Germinal center (tissue), 1 donor: ENCODE measurements at places on chromosomes 12 and 14.
A peak's percentile ranks its signal among the peaks of the same experiment; 100 is the strongest.

GRCh38 chr12:20370014-20370386 is 1.7 kb downstream of the PDE3A start:
- no peak for DNase-seq

DNA sequence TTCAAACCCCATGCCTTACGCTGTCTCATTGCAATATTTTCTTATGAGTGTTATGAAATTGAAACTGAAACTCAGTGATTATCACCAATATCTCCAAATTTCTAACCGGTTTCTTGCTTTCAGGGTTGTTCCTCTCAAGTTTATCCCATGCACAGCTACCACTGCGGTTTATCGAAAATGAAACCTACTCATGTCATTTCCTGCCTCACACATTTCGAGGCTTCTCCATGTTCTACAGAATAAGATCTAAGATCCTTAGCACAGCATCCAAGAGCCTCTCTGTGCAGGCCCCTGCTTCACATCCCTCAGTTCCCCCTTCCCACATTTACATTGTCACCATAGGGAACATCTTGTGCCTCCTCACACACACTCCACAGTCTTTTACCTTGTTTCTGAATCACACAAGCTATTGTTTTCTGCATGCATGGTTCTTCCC is 45.5 kb upstream of the FAR2 start:
- no peak for DNase-seq

DNA sequence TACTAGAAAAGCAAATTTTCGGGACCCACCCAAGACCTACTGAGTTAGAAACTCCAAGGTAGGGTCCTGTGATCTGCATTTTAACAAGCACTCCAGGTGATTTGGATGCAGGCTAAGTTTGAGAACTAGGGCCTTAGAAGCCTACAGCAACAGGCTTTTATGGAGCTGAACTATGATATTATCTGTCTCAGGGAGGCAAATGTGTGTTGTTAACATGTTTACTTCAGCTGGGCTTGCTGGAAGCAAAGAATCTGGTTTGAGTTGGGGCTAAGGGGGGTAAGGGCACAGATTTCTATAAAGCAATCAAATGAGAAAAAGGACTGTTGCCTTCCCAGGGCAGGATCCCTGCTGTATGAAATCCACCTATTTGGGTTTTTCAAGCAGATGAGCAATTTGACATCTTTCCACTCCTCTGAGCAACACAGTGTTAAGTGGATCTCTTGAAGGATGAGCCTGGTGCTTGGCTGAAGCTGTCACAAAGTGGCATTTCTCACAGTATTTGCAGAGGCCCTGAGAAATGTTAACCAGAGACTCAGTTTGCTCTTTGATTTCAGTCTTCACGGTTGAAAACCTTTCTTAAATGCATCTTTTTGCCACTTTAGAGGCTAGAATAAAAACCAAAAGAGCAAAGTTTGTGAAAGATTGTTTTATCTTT is 36.2 kb upstream of the SOCS2 start:
- no peak for DNase-seq

GRCh38 chr12:46585854-46586621 is 213.5 kb upstream of the SLC38A2 start:
- no peak for DNase-seq

GRCh38 chr12:57593187-57593586 is 2.2 kb downstream of the PIP4K2C start:
- no peak for DNase-seq

GRCh38 chr12:68078737-68079136 is 80.8 kb downstream of the IFNG start:
- no peak for DNase-seq

GRCh38 chr14:38791862-38792261 is 311.2 kb downstream of the SEC23A start:
- no peak for DNase-seq

DNA sequence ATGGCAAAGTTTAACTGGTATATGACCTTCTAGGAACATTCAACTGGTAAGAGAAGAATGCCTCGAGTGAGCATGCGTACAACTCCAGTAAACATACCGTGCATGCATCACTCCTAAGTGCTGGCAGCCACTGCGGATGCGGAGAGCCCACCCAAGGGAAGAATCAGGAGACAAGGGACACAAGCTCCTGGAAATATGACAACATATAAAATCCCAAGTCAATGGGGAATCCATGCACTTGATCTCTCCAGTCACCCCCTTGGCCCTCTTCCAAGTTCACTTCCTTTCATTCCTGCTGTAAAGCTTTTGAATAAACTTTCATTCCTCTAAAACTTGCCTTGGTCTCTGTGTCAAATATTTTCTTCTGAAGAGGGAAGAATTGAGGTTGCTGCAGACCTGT is 168.7 kb upstream of the TMCC3 start:
- no peak for DNase-seq

DNA sequence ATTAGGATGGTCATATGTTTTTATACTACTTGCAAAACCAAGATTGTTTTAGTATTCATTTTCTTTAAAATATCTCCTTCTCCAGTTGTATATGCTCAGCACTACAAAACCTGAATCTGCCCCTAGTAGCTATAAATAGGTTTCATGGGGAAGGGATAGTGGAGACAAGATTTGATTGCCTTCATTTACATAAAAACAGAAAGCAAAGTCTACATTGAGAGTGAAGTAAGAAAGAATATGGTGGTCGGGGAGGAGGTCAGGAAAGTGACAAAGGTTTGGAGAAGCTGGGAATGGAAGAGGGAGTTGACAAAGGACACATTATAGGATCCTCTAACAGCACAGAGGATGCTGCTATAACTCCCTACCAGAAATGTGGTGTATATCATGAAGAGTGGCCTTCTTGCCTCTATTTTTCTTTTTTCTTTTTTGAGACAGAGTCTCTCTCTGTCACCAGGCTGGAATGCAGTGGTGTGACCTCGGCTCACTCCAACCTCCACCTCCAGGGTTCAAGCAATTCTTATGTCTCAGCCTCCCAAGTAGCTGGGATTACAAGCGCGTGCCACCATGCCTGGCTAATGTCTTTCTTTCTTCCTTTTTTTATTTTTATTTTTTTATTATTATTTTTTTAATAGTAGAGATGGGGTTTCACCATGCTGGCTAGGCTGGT is 6.6 kb upstream of the LRP6 start:
- no peak for DNase-seq

GRCh38 chr12:25623816-25624215 is 70.7 kb upstream of the LMNTD1 start:
- DNase-seq: no peak

- DNase-seq: no peak
Observed at GRCh38 chr12:79033788-79034187, 169.2 kb downstream of the SYT1 start.

DNA sequence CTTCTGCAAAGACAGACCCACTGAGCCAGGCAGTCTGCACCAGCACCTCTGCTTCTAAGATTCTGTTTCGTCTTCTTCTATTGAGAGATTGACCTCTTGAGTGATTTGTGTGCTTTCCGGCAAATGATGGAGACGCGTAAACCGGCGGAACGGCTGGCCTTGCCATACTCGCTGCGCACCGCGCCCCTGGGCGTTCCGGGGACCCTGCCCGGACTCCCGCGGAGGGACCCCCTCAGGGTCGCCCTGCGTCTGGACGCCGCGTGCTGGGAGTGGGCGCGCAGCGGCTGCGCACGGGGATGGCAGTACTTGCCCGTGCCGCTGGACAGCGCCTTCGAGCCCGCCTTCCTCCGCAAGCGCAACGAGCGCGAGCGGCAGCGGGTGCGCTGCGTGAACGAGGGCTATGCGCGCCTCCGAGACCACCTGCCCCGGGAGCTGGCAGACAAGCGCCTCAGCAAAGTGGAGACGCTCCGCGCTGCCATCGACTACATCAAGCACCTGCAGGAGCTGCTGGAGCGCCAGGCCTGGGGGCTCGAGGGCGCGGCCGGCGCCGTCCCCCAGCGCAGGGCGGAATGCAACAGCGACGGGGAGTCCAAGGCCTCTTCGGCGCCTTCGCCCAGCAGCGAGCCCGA is 703 bp downstream of the ASCL4 start:
- peak; percentile 40 for DNase-seq

GRCh38 chr14:73943083-73943482 is 6.8 kb downstream of the FAM161B start:
- no peak for DNase-seq

GRCh38 chr14:84767434-84767833 is 762.5 kb upstream of the FLRT2 start:
- DNase-seq: no peak

DNA sequence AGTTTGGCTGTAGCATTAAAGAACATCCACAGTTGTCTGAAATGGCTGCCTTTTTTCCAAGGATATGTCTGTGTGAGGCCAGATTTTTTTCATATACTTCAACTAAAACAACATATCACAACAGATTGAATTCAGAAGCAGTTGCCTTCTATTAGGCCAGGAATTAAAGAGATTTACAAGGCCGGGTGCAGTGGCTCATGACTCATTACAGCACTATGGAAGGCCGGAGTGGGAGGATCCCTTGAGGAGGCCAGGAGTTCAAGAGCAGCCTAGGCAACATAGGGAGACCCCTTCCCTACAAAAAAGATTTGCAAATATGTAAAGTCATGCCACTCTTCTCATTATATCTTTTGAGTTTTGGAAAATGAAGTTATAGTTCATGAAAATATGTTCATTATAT is 108.6 kb downstream of the KTN1 start:
- DNase-seq: no peak

DNA sequence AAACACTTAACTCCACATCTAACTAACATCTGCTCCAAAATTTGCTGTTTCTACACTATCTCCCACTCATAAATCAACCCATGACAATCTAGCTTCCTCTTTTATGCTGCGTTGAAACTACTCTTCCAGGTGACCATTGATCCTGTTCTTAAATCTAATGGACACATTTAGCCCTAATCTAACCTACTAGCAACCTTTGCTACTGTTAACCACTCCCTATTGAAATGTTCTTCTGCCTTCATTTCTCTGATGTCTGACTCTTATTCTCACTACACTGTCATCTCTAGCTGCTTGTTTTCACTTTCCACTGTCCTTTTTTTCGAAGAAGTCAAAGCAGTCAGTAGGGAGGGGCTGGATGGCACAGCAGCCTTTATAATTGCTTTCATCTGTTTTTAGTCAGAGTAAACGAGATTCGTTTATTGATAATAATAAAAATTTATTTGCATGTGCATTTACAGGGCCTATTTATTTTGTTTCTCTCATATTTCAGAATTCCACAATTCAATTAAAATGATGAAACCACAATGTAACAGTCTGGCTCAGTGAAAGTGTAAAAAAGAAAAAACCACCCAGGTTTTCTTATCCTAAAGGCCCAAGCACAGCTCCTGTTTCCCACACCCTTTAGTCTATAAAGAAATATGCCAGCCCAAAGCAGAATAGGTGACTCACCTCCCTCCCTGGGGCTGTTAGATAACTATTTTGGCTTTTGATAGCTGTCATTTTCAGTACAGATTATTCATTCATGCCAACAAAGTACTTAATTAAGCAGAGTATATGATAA is 44.9 kb downstream of the ATP2B1 start:
- DNase-seq: peak; percentile 6

DNA sequence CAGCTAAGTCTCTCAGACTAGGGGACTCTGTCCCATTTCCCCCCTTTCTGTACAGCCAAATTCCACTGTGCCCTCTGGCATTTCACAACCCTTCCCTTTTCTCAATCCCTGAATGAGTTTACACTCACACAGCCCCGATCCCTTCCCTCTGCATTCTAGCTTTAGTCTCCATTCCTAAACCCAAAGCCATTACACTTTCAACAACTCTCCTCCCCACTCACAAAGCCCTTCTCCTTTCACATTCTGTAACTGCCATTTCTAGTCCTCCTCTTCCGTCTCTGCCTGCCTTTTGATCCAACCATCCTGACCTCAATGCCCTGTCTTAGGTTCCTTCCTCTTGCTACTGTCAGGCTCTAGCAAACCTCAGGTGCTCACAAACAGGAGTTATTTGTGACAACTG is 3.6 kb downstream of the ZFHX2 start:
- no peak for DNase-seq

DNA sequence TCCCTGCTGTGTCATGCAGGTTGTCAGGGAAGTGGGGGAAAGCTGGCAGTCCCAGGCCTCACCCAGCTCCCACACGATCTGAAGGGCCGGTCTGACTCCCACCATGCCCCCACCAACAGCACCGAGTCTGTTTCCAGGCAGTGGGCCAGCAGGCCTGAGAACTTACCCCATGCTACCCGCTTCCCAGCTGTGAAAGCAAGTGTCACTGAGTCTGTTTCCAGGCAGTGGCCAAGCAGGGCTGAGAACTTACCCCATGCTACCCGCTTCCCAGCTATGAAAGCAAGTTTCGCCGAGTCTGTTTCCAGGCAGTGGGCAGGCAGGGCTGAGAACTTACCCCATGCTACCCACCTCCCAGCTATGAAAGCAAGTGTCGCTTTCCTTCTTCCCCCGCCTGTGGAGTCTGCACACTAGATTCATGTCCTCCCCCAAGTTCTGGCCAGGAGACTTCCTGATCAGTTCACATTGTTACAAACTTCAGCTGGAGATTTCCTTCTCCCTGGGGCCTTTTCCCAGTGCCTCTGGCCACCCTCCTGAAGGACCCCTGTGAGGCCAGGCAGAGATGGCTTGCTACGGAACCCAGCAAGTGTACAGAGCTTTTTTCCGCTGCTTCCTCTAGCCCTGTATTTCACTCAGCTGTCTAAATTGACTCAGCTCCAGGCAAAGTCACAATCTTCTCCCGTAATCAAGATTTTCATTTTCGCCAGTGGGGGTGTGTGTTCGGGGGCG is 435.4 kb downstream of the TMTC2 start:
- no peak for DNase-seq

DNA sequence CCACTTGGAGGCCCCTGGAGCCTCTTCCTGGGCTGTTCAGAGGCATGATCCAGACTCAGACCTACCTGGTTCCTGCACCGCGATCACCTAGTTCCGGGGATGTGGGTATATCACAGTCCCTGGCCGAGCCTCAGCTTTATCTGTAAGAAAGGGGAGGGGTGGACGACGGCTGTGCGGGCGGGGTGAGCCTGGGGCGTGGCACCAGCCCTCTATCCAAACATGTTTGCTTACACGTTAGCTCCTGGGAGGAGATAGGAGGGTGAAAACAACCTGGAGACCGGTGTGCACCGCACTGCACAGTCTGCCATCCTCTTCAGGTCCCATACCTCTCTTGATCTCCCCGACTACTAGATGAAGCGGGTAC is 1.2 kb downstream of the ANKRD9 start:
- no peak for DNase-seq

DNA sequence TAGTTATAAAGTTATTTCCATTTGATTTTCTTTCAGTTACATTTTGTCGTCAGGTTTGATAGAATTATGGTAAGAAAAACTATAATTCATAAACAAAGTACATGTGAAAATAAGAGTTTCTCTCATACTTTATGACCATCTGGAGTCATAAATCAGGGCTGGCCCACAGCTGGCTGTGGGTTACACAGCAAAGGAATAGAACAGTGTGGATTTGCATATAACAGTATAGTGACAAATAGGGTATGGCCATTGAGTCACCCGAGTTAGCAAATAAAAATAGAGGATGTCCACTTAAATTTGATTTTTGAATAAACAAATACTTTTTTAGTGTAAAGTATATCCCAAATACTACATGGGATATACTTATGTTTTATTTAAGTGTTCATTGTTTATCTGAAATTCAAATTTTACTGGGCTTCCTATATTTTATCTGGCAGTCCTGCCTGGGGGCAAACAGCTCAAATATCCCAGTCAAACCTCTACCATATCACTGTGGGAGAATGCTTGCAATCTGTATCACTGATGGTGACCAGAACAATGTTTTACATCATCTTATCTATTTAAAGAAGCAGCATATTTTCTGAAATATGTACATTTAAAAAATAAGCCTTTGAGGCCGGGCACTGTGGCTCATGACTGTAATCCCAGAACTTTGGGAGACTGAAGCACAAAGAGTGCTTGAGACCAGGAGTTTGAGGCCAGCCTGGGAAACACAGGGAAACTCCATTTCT is 65.5 kb downstream of the KSR2 start:
- no peak for DNase-seq

- DNase-seq: no peak
Observed at GRCh38 chr12:129622566-129622965, 281.3 kb downstream of the TMEM132D start.
